NCI-H524 (cell line): ENCODE measurements at places on chromosomes 12 and 14.

DNA sequence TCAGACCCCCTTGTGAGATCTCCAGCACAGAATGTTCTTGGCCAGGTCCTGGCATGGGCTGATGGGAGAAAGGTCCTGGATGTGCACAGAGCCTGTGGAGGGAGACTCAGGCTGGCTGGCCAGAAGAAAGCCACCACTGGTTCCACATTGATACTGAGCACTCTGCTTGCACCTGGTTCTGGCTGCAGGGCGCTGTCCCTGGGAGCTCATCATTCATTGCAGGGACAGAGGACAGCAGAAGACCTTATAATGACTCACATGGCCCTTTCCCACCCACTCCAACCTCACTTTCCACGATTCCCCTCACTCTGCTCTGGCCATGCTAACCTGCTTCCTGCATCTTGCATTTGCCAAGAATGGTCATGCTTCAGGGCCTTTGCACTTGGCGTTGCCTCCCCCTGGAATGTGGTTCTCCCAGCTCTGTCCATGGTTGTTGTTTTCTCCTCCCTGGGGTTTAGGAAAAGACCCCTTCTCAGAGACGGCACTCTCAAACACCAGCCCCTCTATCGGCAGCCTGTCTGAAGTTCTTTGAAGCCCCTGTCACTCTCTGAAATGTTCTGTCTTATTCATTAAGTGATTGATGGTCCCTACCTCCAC is 10.3 kb downstream of the KRT7 start:
- DNase-seq: no peak

DNA sequence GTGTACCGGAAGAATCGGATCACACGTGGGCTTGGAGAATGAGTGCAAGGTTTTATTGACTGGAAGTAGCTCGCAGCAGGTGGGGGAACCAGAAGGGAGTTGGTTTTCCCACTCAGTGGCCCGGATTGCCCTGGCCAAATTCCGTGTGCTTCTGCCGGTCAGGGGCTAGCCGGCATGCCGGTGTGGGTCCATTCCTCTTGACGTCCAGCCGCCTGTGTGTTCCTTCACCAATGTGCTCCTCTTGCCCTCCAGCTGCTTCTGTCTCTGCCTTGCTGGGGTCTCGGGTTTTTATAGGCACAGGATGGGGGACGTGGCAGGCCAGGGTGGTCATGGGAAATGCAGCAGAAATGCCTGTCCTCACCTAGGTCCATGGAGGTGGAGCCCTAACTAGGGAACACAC is 11.0 kb downstream of the MYRFL start:
- no peak for DNase-seq

DNA sequence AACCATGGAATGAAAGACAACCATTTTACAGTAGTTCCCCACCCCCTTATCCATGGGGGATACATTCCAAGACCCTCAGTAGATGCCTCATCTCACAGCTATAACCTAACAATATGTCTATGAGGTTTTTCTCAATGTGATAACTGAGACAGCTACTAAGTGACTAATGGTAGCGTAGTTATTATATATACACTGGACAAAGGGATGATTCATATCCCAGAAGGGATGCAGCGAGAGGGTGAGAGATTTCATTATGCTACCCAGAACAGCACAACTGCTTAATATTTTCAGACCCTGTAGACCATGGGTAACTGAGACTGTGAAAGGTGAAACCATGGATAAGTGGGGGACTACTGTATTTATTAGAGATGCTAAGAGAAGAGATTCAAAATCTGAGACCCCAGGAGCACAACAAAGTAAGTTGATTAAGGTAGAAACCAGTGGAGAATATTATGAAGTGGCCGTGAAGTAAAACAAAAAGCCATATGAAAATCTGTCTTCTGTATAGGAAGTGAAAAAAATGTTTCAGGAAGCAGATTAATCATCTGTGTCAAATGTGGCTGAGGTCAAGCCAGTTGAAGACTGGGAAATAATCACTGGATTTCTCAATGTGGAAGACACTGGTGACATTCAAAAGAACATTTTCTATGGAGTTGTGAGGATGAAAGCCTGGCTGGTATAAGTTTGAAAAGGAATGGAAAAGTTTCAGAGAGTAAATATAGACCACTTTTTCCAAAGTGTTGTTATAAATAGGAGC is 77.2 kb downstream of the RPL10L start:
- no peak for DNase-seq

DNA sequence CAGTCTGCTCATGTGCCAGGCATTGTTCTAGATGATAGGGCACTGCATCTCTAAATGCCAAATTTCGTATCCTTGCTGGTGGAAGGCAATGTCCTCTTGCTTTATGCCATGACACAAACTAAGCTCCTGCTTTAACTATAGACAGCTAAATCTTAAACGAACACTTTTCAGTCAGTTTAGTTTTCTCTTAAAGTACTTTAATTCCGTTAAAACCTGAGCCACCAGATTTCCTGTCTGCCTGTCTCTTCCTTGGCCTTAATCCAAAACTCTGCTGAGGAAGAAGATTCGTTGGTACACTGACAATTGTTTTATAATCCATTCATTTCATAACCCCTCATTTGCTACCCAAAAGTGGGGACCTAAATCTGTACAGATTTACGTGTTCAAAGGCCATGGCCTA is 194.4 kb upstream of the BCL2L14 start:
- DNase-seq: no peak

DNA sequence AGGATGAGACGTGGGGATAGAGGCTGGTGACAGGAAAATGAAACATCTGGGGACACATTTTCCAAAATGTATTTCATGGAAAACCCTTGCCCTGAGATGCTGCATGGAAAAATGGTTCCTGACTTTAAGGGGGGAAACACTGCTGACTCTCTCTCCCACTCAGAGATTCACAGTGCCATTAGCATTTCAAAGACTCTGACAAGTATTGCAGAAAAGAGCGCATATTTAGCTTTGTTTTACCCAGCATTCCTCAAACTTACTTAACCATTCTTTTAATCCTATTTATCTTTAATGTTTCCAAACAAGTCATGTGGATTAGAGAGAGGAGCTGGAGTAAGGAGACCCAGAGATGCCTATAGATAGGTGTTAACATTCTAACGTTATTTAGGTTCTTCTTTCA is 141.8 kb upstream of the DYRK2 start:
- no peak for DNase-seq

GRCh38 chr12:68507657-68508056 is 103.0 kb upstream of the RAP1B start:
- no peak for DNase-seq
